ENCODE measurements at places on chromosomes 2 and 18. TPM values are rescaled to one million over a fixed set of nuclear protein-coding genes. Genes with fewer than 3 reads are reported as not detected.
A peak's percentile ranks its signal among the peaks of the same experiment; 100 is the strongest.

DNA sequence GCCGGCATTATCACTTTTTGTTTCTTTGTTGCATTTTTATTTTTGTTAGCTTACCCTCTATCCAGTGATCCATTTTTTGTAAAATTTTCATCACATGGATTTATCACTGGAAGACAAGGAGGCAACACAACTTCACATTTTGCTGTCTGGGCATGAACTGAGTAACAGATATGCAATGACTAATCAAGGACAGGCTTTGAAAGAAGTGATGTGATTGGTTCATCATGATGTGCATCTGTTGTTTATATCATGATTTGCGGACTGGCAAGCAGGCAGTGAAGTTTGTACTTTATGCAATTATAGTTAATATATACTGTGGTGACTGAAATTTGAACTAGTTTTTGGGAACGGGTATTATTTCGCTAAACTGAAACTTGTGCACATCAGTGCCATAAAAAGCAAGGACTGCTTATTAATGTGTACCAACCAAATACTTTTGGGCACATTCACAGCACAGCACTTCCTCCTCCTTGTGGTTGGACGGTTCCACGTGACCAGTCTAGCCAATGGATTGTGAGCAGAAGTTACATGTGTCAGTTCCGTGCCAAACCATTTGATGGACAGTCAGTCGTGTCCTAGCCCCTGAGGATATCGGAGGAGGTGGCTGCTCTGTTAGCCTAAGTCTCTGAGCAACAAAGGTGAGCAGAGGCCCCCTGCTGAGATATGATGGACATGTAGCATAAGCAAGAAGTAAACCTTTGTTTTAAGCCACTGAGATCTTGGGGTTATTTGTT is 201.4 kb upstream of the SIX2 start:
- no peak for DNase-seq

The MSTN gene
- total RNA-seq: 0.24 TPM

The LIMS3 gene
- total RNA-seq: 33.0 TPM

DNA sequence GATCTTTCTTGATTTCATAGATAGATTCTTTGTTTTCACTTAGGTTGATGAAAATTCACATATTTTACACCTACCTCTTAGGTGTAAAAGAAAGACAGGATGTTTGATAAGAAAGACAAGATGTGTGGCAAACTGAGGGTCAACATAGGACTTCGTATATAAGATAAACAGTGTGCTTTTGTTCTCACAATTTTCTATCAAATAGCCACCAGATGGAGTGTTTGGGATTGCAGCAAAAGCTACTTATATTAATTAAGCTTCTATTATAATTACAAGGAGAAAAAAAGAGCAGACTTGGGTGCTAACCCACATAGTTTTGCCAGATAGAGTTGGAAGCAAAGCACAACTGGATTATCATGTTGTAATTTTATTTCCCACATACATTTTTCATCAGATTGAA is 232.9 kb downstream of the CDH7 start:
- no peak for DNase-seq

- peak; percentile 71 for DNase-seq
Measured at GRCh38 chr2:222561817-222562645, 93.9 kb downstream of the FARSB start.

DNA sequence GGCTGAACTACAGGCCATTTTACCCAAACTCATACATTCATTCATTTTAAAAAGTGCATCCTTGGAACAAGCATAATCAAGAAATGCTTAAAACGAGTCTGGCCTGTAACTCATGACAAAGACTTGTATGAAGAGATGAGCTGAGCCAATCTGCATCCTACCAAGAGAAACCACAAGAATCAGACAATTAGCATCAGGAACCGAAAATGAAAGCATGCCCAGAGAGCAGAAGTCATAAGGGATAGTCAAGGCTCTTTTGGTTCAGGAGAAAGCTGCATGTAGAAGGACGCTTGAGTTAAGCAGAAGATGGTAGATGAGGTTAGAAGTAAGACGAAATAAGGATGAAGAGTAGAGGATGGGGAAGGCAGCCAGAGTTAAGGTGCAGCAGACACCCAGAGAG is 137.0 kb upstream of the CTNNA2 start:
- no peak for DNase-seq

The KCNS3 gene
- 17.4 TPM for total RNA-seq

Data from testis (tissue), 5 donors.